ENCODE measurements at places on chromosomes 1 and 21.

DNA sequence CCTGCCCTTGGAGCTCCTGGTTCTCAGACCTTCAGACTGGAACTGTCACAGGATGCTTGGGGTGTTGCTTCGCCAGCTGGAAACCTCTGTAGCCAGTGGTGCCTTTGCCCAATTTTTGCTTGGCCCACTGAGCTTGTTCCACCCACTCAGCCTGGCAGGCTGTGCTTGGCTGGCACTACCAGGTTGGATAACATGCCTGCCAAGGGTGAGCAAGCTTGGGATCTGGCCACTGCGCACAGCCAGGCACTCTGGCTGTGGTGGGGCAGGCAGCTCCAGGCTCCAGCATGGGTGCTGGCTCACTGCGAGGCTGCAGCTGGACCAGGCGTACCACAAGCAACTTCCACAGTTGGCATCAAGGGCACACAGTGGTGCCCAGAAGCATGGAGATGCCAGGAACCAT lies 967.8 kb upstream of the NCAM2 start:
- DNase-seq = no peak

- DNase-seq = no peak
Measured at GRCh38 chr1:115781343-115781742, 12.8 kb upstream of the CASQ2 start.

GRCh38 chr1:225412803-225413351 lies 15.0 kb downstream of the LBR start:
- no peak for DNase-seq

GRCh38 chr1:38608202-38608864 lies 251.2 kb downstream of the RRAGC start:
- peak; percentile 93 for DNase-seq

DNA sequence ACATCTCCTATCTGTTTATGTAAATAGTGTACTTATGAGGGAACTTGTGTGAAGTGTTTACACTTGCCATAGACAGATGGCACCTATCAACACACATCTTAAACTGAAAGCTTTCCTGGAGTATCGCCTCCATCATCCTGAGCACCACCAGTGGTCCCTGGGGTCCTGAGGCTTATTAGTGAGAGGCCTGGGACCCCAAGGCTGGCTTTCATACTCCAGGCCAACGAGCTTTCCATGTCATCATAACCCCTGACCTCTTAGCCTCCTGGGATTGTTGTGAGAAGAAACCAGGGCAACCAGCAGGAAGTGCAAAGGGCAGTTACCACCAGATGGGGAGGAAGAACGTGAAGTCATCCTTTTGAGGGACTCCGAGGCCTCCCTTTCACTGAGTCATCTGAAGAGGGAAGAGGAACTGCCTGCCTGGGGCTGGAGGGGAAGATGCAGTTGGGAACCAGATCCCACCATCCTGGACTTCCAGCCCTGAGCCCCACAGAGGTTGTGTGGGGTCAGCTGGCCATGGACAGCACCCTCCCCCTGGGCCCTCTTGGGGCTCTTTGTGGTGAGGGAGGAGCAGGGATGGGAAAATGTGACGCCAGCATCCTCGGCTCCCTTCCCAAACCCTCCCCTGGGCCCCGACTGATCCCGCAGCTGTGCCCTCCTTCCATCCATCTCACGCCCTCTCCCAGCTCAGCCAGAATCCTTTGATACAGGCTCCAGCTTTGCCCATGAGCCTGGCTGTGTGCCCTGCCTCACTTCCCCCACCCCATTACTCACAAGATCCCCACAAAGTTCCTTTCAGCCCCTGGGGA lies 5.8 kb downstream of the INKA2 start:
- DNase-seq = no peak

- DNase-seq = no peak
Measured at GRCh38 chr1:3494321-3495308, 40.1 kb downstream of the ARHGEF16 start.

DNA sequence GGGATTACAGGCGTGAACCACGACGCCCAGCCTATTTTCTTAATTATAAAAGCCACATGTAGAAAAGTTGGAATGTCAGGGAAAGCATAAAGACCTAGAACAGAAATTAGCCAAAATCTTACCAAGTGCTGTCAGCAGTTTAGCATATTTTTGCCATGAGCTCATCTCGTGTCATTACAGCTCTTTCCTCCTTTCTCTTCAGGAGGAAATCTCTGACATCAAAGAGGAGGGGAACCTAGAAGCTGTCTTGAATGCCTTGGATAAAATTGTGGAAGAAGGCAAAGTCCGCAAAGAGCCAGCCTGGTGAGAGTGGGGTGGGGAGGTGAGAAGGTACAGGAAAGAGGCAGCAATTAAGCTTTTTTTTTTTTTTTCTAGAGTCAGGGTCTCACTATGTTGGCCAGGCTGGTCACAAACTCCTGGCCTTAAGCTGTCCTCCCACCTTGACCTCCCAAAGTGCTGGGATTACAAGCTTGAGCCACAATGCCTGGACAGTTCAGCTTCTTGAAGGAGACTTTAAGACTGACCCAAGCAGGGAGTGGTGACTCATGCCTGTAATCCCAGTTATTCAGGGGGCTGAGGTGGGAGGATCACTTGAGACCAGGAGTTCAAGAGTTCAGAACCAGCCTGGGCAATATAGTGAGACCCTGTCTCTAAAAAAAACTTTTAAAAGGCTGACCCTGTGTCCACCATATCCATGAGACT lies 8.4 kb upstream of the BGLAP start:
- peak; percentile 36 for DNase-seq

DNA sequence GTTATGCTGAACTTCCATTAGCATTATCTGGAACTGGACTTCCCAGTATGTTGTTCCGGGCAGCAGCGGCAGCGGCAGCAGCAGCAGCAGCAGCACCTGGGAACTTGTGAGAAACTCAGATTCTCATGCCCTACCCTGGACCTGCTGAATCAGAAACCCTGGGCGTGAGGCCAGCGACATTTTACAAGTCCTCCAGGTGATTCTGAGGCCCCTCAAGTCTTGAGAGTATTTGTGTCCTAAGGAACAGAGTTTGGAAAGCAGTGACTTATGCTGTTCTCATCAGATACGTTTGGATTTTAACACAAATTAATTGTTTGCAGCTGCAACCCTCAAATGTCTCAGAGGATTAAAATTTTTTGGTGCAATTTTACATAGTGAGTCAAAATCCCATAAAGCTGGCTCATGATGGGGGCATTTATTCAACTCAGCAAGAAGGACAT lies 157.2 kb upstream of the KAZN start:
- no peak for DNase-seq

DNA sequence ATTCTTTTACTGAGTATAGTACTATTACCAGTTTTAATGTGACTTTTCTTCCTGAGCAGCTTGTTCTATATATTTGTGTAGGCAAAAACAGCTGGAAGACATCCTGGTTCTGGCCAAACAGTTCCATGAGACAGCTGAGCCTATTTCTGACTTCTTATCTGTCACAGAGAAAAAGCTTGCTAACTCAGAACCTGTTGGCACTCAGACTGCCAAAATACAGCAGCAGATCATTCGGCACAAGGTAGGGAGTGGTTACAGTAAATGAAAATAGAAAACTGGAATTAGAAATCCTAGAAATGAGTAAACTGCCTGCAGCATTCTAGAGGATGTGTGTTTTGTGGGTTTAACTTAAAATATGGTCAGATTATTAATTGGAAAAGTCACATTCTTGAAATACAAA lies 64.1 kb upstream of the BMP8A start:
- no peak for DNase-seq

DNA sequence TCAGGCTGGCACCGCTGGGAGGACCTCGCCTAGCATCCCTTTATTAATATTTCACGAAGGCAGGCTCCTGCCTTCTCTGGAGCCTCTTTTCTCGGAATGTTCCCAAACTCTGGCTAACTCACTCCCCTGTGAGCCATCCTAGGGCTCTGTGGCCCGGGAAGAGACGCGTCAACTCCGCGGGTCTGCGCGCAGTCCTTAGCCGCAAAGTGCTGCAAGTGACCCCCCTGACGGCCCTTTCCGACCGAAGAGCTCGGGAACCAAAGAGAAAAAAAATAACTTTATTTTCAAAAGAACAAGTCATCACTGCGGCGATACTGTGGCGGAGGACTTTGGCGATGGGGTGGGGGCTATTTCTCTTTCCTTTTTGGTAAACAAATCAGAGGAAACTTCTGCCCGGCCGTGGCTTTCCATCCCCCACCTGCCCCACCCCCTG lies 14.6 kb downstream of the NR5A2 start:
- DNase-seq = peak; percentile 51

- DNase-seq = no peak
Measured at GRCh38 chr1:26949266-26949925, 10.9 kb downstream of the KDF1 start.

GRCh38 chr1:240987928-240988327 lies 369.1 kb downstream of the RGS7 start:
- no peak for DNase-seq

- peak; percentile 21 for DNase-seq
Measured at GRCh38 chr1:35499652-35500176, 57.5 kb downstream of the KIAA0319L start.

GRCh38 chr1:15028616-15029015 lies 124.9 kb upstream of the TMEM51 start:
- DNase-seq = no peak

- no peak for DNase-seq
Measured at GRCh38 chr21:32930673-32931072, 95.1 kb upstream of the OLIG2 start.

DNA sequence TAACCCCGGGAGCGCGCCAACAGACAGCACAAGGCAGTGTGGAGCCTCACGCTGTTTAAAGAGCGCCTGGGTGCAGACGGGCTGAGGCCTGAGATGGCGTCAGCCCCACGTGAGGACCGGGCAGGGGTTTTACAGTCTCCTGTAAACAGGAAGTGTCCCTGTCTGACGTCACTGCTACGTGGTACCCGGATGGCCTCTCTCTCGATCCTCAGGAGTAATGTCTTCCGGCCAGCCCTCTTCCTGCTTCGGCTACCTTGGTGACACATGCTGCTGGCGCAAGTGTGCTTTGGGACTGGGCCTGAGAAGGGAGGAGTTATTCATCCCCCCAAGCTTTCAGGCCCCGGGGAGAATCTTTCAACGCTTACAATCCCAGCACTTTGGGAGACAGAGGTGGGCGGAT lies 41.2 kb downstream of the CNST start:
- no peak for DNase-seq

GRCh38 chr1:43436371-43436770 lies 17.4 kb downstream of the HYI start:
- no peak for DNase-seq

DNA sequence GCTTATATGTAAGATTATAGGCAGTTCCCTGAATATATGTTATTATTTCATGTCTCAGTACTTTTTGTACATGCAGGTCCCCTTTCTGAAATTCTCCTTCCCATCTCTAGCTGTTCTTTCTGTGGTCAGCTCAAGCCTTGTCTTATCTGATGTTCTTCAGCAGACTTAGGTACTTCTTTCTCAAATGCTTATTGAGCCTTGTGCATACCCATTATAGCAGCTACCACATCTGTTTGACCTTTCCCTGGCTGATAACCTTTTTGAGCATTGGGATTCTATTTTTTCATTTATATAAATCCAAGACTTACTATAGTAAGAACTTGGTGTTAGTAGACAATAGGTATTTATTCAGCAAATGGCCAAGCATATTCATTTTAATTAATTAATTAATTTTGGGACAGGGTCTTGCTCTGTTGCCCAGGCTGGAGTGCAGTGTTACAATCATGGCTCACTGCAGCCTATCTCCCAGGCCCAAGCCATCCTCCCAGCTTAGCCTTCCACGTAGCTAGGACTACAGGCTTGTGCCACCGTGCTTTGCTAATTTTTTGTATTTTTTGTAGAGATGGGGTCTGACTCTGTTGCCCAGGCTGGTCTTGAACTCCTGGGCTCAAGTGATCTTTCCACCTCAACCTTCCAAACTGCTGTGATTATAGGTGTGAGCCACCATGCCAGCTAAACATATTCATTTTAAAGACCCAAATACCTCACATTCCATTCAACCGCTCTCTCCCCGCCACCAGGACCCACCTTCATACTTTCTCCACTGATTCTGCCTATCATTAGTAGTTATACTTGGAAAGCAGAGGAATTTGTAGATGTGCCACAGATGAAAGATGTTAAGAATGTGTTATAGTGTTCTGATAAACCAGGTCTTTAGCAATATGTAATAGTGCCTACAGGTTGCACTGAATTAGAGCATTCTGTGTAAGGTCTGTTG lies 16.7 kb downstream of the TIPRL start:
- no peak for DNase-seq

- no peak for DNase-seq
Measured at GRCh38 chr1:239427712-239428111, 41.3 kb downstream of the CHRM3 start.

DNA sequence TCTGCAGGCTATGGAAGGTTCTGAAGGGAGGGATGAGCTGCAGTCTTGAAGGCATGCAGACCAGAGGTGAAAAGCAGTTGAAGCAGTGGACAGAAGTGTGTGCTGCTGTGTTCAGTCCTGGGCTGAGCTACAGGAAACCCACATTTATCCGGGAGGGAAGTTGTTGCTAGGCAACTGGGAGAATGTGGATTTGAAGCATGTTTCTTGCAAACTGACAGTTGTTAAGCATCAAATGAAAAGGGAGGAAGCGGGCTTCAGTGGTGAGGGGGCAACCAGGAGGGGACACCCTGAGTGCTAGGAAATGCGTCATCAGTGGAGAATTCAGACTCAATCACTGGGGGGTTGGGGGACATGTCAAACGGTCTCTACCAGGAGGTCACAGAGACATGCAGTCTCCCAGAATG lies 28.7 kb downstream of the ABCA4 start:
- DNase-seq = peak; percentile 51

DNA sequence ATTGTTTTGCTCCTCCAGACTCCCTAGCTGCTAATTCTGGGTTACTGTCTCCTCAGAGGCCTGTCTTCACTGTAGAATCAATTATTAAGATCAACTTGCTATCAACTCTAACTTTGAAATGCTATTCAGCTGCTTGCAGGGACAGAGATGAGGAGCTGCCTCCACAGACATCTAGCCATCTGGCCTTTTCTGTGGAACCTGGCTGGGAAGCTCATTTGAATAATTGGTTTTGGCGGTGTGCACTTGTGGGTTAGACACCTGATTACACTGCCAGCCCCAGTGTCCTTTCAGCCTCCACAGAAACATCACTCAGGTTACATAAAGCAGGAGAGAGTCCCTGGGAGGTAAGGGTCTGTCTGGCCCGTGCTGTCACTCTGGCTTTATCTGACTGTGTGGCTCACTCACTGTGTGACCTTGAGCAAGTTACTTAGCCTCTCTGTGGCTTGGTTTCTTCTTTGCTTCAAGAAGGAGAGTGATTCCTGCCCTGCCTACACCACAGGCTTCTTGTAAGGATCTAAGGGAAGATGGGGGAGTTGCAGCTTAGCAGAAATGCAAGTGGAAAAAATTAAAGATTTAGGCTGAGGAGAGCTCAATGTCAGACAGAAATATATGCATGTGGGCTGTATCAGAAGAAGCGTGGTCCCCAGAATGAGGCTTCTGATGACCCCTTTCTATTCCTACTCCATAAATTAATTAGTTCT lies 131.6 kb downstream of the BEND5 start:
- DNase-seq = peak; percentile 7
